Activated naive CD4-positive, alpha-beta T cell treated with anti-CD3 and anti-CD28 coated beads, Interleukin-2, amount 10 ng/mL, durations not matched to agents 7 days and 5 days (primary cell): ENCODE measurements at places on chromosomes 4 and X.

- DNase-seq = no peak
These were observed 290.6 kb upstream of the BOD1L1 start for GRCh38 chr4:13918110-13918509.

DNA sequence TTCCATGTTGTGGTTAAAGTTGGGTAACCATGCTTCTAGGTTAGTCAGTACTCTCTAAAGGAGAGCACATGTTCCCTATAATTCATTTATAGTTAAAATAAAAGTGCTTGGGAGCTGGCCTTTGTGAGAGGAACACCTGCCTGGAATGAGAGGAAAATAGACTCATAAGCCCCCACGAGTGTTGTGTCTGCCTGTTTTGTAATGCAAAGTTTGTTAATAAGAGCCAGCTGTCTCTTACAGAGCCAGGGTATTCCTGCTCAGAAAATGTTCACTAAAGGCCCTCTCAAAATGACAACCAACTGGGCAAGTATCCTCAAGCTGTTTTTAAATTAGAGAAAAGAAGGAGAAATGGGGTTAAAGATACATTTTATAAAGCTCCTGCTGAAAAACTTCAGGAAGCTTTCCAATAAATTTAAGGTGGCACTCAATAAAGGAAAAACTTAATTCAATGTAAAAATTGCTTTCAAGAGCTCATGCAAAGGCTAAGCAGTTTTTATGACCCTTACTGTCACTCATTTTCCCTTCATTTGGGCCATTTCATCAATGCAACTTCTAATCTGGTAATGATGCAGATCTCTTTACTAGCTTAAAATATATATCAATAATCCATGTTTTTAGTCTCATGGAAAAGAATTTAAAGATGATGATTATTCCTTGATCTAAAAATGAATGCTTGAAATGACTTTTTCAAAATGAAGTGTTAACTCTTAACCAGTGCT lies 793.6 kb downstream of the STPG2 start:
- DNase-seq = no peak

DNA sequence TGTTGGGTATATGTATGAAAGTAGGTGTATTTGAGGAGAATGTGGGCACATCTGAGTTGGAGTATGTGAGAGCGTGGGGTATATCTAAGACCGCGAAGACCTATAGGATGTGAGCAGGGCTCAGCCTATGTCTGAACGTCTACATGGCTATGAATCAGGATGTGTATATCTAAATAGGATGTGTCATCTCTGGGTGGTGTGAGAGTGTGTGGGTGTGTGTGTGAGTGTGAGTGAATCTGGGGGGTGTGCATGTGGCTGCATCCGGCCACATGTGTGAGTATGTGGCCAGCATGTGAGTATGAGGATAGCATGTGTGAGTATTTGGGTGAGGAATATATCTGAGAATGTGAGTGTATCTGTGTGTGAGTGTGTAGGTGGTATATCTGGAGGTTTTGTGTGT lies 7.7 kb downstream of the GPR173 start:
- no peak for DNase-seq

GRCh38 chr4:88002786-88003185 lies 4.6 kb upstream of the PKD2 start:
- no peak for DNase-seq

- no peak for DNase-seq
These were observed 106.2 kb upstream of the FAT1 start for GRCh38 chr4:186829740-186830449.

- no peak for DNase-seq
These were observed 718.6 kb downstream of the PDHA2 start for GRCh38 chr4:96558466-96558865.

- DNase-seq = peak; percentile 65
These were observed 97.5 kb upstream of the ZNF518B start for GRCh38 chr4:10554694-10555093.

DNA sequence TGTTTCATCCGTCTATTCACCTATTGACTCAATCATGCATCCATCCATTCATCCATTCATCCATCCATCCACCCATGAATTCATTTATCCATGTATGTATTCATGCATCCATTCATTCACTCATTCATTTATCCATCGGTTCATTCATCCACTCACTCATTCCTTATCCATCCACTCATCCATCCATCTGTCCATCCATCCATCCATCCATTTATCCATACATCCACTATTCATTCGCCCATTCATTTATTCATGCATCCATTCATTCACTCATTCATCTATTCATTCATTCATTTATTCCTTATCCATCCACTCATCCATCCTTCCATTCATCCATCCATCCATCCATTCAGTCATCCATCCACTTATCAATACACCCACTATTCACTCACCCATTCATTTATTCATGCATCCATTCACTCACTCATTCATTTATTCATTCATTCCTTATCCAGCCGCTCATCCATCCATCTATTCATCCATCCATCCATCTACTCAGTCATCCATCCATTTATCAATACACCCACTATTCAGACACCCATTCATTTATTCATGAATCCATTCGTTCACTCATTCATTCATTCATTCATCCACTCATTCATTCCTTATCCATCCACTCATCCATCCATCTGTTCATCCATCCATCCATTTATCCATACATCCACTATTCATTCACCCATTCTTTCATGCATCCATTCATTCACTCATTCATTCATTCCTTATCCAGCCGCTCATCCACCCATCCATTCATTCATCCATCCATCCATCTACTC lies 11.2 kb downstream of the P2RY8 start:
- DNase-seq = no peak

- no peak for DNase-seq
These were observed 597.9 kb downstream of the GBA3 start for GRCh38 chr4:23290656-23291055.

GRCh38 chr4:153266988-153267387 lies 62.7 kb downstream of the TRIM2 start:
- no peak for DNase-seq

- DNase-seq = peak; percentile 43
These were observed 1.9 kb downstream of the UBE2D3 start for GRCh38 chr4:102825261-102826091.

DNA sequence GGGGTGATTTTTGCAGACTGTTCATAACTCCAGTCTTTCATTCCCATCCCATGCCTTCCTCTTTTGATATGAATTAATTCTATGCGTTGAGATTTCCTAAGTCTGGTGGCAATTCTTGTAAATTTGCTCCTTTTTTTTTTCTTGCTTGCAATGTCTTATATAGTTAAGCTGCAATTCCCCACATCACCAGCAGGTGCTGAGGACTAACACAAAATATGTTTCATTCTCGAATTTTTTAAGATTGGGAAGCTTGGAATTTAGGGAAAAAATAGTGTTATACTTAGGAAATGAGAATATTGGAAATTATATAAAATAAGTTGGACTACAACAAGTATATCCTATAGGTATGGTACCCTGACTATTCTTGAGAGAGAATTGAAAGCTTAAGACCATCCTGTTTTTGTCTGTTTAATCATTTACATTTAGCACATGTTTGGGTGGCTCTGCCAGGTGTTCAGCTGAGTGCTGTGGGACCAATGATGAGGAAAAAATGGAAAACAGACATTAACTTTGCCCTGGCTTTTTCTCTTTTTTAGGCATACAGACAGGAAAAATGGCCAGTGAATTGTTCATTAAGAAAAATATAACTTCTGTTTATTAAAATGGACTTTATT lies 30.2 kb downstream of the AFF2 start:
- peak; percentile 21 for DNase-seq

DNA sequence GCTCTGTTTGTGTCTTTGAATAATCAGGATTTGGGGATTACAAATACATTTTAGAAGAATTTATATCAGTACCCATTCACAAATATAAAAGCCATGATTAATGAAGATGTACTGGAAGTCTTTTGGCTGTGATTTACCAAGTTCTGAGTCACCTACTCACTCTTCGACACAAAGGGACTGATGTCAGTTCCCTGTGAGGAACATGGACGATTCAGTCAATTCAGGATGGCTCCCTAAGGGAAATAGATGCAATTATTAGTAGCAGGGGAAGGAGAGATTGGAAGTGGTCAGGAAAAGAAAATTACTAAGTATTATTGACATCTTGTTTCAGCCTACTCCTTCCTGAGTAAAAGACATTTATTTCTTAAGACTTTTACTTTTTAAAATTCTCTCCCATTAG lies 550.7 kb upstream of the SLIT2 start:
- no peak for DNase-seq

- no peak for DNase-seq
These were observed 113.7 kb downstream of the SOWAHB start for GRCh38 chr4:76784237-76784636.

DNA sequence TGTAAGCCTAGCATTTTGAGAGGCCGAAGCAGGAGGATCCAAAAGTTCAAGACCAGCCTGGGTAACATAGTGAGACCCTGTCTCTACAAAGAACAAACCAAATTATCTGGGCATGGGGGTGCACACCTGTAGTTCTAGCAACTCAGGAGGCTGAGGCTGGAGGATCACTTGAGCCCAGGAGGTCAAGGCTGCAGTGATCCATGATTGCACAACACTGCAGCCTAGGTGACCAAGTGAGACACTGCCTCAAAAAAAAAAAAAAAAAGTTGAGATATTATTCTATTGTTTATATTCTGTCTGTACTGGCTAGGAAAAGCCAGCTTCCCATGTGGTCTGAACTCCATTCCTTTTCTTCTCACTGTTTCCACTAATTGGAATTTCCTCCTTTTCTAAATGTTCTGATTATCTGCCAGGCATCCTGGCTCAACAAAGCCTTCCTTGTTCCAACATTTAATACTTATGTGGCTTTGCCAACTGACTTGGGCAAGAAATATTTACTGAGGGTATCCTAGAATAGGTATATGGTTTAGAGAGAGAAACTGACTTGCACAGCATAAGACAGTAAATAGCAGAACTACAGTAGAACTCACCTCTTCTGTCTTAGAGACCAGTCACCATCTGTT lies 175.2 kb upstream of the ADAMTS3 start:
- DNase-seq = no peak

DNA sequence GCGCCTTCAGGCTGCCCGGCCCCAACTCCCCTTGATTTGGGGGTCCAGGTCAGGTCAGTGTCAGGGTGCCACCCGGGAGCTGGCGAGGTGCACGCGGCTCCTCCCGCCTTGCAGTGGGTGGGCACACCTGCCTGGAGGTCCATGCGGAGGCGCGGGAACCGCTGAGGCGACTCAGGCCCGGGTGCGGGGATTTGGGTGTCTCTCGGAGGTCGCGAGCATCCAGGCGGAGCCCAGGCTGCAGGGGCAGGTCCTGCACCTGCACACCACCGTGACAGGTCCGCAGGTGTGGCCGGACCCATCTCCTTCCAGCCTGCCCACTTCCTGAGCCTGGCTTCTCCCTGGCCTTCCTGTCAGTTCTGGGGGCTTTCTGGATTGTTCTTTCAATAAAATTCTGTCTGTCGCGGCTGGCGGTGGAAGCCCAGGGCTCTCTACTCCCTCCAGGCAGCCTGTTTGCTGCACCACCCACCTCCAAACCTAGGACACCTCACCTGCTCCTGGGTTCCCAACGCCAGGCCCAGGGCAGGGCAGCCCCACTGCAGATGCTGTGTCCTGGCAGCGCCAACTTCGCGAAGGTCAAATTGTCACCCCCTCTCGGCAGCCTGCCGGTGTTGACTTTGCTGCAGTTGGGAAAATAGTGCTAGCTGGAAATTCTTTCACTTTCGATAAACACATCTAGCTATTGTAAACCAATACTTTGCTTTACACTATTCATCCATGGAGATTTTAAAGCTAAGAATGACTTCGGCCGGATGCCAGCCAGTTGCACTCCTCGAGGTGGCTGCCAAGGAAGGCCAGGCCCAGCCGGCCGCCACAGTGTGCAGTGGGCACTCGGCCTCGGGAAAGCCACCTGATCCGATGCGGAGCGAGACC lies 35.9 kb downstream of the FGFRL1 start:
- DNase-seq = no peak

- no peak for DNase-seq
These were observed 38.6 kb downstream of the UNC5C start for GRCh38 chr4:95510145-95510544.

DNA sequence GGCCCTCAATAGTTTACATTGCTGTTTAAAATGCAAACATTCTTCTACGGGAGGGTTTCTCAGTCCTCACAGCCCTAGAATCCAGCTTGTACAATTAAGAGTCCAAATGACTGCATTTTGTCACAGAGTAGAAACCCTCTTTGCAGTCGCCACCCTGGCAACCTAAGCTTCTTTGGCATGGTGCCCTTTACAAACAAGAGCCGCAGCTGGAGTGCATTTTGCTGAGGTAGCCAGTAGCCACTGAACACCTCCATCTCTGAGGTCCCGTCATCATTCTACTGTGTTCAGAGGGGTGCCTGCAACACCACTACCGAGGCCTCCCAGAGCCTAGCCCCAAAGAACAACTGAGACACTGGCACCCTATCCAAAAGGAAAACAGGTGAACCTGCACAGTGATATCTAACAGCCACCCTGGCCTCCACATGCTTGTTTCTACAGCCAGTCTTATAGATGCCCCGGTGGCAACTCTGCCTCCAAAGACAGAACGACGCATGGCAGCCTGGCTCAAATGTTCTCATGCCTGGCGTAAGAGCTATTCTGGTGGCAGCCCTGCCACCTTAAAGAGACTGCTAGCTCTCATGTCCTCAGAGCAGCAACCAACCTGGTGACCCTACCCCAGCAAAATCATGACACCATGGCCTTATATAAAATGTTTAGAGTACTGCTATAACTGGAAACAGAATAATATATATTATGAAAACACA lies 801.9 kb downstream of the TECRL start:
- DNase-seq = no peak

DNA sequence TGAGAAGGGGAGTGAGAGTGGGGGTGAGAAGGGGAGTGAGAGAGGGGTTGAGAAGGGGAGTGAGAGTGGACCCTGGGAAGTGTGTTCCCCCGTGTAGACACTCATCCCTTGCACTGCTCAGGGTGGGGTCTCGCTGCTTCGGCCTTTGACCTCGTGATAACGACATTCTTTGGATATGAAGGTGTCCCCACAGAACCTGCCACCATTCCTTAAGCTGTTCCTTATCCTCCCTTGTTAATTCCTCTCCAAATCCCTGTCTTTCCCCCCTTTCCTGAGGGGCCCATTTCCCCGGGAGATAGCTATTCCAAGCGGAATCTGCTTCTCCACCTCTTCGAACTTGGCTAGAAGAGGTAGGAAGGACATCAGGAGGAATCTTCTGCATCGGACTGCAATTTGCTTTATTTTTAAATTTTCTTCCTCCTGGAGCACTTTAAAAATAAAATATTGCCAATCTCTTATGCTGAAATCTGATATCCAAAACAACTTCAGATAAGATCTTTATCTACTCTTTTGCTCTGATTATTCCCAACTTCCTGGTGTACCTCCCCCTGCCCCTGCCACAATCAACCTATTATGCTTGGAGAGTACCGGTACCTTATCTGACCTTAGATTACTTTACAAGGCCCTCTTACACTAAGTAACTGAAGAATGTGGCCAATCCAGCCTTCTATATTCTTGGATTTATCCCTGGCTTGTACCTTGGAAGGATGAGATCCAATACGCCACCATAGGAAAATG lies 15.6 kb downstream of the TRIML1 start:
- no peak for DNase-seq

DNA sequence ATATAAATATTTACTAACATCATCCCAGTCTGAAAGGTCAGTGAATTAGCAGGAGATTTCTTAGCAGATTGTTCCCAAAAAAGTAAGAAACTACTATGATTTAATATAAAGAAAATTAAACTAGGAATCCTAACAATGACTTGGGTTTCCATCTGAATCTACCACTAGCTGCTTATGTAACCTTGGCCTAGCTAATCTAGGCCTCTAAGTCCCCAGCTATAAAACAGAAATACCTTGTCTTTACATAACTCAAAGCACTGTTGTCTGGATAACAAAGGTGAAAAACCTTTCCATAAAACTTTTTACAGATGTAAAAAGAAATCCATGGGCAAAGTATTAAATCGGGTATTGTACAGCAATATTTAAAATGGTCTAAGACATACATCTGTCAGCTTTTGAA lies 3.0 kb downstream of the FBXL5 start:
- DNase-seq = no peak

- no peak for DNase-seq
These were observed 230.8 kb downstream of the CFAP299 start for GRCh38 chr4:80566203-80566872.
